ENCODE measurements at places on chromosomes 16 and 17. TPM values are rescaled to one million over a fixed set of nuclear protein-coding genes. Genes with fewer than 3 reads are reported as not detected.

DNA sequence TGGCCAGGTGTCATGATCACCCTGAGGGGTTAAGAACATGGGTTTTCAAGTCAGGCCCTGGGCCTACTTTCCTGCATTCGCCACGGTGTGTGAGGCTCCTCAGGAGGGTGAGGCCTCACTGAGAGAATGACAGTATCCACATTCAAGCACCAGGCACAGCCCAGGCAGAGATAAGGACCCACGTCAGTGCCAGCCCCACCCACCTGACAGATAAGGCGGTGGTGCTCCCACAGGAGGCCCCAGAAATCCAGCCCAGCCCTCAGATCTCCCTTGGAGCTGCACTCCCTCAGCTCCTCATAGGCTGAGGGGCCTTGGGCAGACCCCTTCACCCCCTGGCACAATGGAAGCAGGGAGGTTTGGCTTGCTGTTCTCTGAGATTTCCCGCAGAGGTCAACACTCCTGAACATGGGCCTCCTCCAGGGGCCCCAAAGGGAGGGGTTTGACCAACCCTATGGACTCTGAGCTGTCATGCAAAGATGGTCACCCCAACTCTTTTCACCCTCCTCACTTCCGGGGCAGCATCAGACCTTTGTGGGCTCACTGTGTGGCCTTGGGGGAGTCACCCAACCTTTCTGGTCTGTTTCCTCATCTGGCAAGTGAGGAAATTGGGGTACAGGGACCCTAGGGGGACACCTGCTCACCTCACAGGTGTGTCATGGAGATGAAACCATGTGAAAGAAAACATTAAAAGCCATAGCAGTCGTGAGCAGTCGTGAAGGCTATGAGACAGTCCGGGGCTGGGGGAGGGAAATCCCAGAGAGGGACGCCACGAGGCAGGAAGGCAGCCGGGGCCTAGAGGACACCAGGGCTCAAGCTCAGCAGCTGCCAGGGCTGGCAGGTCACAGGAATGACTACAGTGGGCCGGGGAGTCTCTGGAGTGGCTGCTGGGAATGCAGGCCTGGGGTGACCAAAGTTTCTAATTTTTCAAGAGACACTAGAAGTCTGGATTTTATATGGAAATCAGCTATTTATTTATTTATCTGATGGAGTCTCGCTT is 15.4 kb downstream of the PLLP start:
- no peak for DNase-seq

Gene RPL38
- total RNA-seq: 1,608 TPM

Gene DBF4B
- 21.9 TPM for total RNA-seq

- peak; percentile 40 for DNase-seq
Observed at GRCh38 chr17:32111141-32111771, 31.0 kb upstream of the RHOT1 start.
